ENCODE measurements at places on chromosomes 12 and 14. TPM values are rescaled to one million over a fixed set of nuclear protein-coding genes. Genes with fewer than 3 reads are reported as not detected.

The FBRSL1 gene
- 23.8 TPM for polyA plus RNA-seq

DNA sequence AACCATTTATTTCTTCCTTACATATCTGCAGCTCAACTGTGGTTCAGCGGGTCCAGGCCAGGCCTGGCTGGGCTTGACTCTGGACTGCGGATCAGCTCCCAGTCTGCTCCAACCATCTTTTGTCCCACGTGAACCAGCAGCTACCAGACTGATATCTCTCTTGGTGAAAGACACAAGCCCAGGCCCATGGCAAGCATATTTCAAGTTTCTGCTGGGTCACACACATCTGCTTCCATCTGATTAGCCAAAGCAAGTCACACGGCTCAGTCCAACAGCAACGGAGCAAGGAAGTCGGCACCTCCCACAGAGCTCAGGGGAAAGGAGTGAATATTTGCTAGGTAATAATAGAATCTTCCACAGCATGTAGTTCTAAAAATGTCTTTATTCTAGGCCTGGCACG, 24.7 kb upstream of the MARK3 start:
- DNase-seq = no peak

The KRT78 gene
- polyA plus RNA-seq = not detected

The GLI1 gene
- 1.4 TPM for polyA plus RNA-seq

The TXNRD1 gene
- 45.0 TPM for polyA plus RNA-seq
